ENCODE measurements at places on chromosomes 3 and 15. TPM values are rescaled to one million over a fixed set of nuclear protein-coding genes. Genes with fewer than 3 reads are reported as not detected.

Gene P2RY13
- polyA plus RNA-seq = 5.8 TPM

GRCh38 chr15:56608140-56608778 is 125.0 kb downstream of the ZNF280D start:
- DNase-seq = no peak

DNA sequence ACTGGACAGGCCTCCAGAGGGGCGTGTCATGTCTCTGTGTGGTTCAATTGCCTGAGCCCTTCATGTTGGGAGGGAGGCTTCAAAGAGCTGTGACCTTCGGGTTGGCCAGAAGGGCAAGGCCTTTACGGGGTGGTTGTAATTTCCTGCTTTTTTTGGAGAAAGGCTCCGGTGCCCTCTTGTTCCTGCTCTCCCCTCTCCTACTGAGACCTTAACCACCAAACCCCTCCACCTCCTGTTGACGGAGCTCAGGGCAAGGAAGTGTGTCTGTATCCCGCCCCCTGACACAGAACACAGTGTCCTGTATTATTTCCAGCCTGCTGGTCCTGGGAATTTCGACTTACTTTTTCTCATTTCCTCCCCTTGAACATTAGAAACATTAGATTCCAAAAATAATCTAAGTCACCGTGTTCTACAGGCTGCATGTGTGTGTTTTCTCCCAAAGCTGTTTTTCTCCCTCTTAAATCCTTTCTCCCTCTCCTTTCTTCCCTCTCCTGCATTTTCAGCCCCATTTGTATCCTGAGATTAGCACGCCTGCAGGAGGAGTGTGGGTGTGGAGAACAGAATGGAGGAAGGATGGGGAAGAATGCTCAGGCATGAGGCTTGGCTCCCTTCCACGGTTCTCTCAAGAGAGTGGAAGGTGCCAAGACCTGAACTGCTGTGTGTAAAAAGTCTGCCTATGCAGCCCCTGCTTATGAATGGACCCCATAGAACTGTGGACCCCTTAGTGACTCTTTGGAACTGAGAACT is 285.4 kb upstream of the ROPN1 start:
- DNase-seq = peak; percentile 35

Gene OR5H6
- polyA plus RNA-seq = not detected

GRCh38 chr3:8996681-8997121 is 33.4 kb upstream of the RAD18 start:
- peak; percentile 81 for DNase-seq

GRCh38 chr3:161395115-161396012 is 24.0 kb upstream of the SPTSSB start:
- no peak for DNase-seq

Gene AP3B2
- 1.1 TPM for polyA plus RNA-seq

- DNase-seq = no peak
These were observed 123.9 kb upstream of the GRM7 start for GRCh38 chr3:6736836-6737629.

DNA sequence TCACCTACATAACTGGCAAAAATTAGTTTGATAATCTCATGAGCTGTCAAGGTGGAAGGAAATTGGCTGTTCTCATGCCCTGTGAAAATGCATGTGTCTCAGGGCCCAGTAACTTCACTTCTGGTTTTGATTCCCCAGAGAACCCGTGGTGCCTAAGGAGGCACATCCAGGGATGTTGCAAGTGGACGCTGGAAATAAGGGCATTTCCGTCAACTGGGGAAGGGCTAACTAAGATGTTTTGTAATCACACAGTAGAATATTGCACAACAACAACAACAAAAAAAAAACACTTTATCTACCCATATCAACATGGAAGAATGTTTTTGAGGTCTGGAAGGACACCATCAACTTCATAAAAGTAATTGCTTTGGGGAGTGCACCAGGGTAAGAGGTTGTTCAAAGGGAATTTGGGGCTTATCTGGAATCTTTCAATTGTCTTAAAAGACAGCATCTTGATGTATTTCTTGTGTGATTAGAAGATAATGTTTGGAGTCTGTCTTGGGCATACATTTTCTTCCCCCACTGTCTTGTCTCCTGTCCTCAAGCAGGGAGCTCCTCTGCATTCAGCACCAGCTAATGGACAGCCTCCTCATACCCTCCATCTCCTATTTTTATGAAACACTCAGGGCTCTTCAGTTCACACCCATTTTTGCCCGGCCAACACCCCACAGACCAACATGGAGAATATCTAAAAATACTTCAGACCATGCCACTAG is 37.2 kb upstream of the PRR20G start:
- no peak for DNase-seq

Gene EIF4E3
- 33.4 TPM for polyA plus RNA-seq

DNA sequence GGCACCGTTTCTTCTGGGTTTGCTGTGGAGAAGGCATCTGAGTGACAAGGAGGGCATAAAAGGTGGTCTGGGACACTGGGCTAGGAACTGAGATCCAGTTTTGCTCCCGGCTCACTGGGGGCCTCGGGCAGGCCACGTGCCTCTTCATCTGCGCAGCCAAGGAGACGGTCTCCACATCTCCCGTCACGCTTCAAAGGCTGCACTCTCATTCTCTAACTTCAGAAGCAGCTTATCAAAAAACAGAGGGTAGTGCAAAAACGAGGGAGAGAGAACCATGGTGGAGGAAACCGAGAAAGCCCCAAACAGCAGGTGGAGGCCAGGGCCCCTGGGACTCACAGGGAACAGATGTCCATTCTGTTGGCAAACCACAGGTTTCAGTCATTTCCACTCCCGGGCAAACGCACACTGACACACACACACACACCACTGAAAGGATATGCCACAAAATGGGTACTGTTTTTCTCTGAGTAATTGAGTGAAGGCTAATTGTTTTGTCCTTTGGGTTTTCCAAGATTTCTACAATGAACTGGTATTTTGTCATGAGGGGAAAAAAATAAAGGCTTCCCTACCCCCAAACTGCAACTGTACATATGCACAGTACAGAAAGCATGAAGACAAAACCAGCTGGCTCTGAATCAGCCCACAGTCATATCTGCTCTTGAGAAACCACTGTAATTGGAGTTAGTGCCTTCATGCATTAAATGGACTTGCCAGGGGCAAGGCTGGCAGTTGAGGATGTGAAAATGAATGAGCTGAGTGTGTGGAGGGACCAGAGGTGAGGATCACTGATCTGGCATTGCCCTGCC is 71.9 kb downstream of the MGLL start:
- DNase-seq = no peak

Gene KBTBD13
- 0.07 TPM for polyA plus RNA-seq

DNA sequence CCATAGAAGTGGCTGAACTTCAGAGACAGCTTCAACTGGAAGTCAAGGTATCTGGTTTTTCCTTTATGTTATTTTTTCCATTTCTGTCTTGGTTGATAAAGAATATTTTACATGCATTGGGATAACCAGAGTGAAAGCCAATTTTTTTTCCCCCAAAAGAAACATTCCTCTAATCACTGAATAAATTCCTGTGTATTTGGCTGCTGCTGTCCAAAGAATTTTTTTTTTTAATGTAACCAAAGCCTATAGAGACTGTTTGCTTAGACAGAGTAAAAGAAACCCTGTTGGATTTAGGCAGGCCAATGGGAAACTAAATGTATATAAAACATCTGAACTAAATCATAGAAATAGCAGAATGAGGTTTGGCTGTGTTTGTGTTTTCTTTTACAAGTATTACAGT is 75.2 kb downstream of the CGNL1 start:
- no peak for DNase-seq

Gene FEZF2
- polyA plus RNA-seq = 0.29 TPM

GRCh38 chr3:550471-550870 is 353.9 kb downstream of the CHL1 start:
- no peak for DNase-seq

DNA sequence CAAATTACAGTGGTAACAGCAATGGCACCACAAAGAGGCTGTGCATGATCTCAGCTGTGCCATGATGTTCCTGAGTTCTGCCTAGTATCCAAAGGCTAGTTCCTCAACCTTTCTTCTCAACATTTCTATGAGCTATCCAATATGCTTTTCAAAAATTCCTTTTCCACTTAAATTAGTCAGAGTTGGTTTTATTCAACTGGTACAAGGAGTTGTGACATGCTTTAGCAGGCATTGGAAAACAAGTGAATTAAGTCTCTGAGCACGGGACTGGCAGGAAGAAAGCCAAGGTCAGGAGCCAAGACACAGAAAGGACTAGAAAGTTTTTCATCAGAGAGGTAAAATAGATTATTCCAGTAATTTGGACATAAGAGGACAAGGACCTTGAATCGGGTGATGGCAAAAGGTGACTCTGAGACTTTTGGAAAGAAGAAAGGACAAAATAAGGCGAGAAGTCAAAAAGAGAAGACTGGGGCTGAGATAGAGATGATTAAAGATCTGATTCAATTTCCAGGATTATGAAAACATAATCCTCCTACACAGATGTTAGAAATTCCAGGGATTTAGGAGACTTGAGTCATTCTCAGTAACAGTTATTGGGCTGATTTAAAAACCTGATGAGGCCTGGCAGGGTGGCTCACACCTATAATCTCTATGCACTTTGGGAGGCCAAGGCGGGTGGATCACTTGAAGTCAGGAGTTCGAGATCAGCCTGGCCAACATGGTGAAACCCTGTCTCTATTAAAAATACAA is 36.1 kb downstream of the PBRM1 start:
- DNase-seq = no peak

DNA sequence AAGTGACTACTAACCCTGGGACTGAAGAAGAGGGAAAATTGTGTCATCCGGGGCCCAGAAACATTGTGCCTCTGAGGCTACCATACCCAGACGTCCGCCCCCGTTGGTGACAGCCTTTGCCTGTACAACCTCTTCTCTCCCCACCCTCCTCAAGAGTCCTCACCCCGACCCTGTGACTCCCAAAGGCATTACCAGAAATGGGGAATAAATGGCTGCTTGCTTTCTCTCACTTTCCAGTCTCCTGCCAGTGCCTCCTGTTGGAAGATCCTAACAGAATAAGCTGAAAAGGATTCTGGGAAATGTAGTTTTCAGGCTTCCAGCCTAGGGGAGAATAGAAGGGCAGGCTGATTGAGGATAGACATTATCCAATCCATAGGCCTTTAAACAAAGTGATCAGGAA is 30.8 kb upstream of the SLC25A36 start:
- no peak for DNase-seq

Gene CLSTN2
- 28.9 TPM for polyA plus RNA-seq

GRCh38 chr3:71031181-71031580 is 552.3 kb downstream of the FOXP1 start:
- no peak for DNase-seq

Gene WNT7A
- not detected for polyA plus RNA-seq

DNA sequence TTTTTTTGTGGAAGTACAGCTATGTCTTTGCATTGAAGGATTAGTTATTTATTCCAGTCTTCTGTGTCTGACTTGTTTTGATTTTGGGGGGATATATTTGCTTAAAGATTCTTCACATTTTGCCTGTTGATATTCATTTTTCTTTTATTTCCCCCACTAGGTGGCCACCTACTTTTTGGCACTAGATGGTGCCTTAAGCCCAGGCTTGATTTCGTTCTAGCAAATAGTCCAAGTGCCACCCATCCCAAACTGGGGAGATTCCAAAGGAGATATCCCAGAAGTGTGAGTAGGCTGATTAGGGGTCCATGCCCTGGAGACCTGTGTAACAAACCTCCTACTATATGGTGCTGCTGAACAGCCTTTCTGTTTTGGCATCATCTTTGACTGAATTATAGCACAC is 80.0 kb upstream of the SPATA16 start:
- DNase-seq = no peak

- no peak for DNase-seq
These were observed 50.6 kb downstream of the CMSS1 start for GRCh38 chr3:99868311-99868646.

Gene TMEM266
- not detected for polyA plus RNA-seq

DNA sequence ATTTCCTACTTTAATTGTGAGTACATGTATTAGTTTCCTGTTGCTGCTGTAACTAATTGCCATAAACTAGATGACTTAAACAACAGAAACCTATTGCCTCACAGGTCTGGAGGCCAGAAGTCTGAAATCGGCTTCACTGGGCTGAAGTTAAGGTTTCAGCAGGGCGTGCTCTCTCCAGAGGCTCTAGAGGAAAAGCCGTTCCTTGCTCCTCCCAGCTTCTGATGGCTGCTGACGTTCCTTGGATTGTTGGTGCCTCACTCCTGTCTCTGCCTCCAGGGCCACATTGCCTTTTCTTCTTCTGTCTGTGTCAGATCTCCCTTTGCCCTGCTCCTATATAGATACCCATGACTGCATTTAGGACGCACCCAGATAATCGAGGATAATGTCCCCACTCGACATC is 80.9 kb downstream of the ARHGAP31 start:
- no peak for DNase-seq

DNA sequence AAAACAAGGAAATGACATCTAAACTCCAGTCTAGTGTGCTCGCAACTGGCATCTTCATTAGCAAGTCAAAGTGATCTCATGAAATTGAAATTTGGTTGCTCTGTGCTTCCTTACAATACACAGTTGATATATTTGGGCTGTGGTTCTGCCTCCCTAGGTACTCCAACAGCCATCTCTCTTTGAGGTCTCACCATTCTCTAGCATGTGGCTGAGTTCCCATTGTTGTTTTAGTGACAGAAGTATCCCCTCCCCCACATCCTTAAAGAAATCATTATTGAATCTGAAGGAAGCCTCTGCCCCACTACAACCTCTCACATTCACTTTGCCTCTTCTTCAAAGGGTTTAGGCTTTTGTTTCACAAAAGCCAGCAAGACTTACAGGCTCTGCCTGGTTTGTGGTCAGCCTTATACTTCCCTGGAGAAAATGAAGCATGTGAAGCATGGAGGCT is 516.5 kb downstream of the NLGN1 start:
- DNase-seq = no peak

DNA sequence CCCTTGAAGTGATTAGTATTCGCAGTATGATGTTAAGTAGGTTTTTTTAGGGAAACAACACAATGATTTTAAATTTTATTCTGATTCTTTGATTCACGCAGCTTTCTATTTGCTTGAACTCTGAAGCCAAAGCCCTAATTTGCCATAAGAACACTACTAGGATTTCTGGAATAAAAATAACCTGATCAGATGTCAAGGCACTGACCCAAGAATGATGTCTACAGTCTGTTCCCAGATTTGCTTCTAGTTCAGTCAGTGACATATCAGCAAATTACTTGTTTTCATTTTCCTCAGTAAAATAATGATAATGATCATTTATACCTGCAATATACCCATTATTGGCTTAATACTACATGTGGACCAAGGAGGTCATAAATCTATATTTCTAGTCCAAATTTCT is 179.5 kb upstream of the EIF1B start:
- DNase-seq = no peak

Gene APOD
- polyA plus RNA-seq = 748 TPM

- DNase-seq = no peak
These were observed 11.4 kb upstream of the PRR20G start for GRCh38 chr3:127299276-127299675.

Gene IL17RB
- polyA plus RNA-seq = 1.1 TPM

- DNase-seq = no peak
These were observed 15.4 kb downstream of the PTX3 start for GRCh38 chr3:157452097-157452496.

Gene TRIM71
- polyA plus RNA-seq = not detected

Gene GOLGA8Q
- 0.70 TPM for polyA plus RNA-seq

- DNase-seq = no peak
These were observed 123.6 kb upstream of the PFN2 start for GRCh38 chr3:150094150-150094933.

Measured in ovary (tissue), 10 donors.